ENCODE measurements at places on chromosomes 1 and 21. TPM values are rescaled to one million over a fixed set of nuclear protein-coding genes. Genes with fewer than 3 reads are reported as not detected.

The MXRA8 gene
- 243 TPM for total RNA-seq

The UBAP2L gene
- 94.1 TPM for total RNA-seq

The TSSK3 gene
- 1.1 TPM for total RNA-seq

The NGF gene
- 0.20 TPM for total RNA-seq

The PTPRU gene
- total RNA-seq, result 20.1 TPM

Measured in subcutaneous preadipocyte (primary cell).